Activated naive CD4-positive, alpha-beta T cell treated with anti-CD3 and anti-CD28 coated beads for 36 hours (primary cell): ENCODE measurements at places on chromosomes 1 and 21. TPM values are rescaled to one million over a fixed set of nuclear protein-coding genes. Genes with fewer than 3 reads are reported as not detected.

DNA sequence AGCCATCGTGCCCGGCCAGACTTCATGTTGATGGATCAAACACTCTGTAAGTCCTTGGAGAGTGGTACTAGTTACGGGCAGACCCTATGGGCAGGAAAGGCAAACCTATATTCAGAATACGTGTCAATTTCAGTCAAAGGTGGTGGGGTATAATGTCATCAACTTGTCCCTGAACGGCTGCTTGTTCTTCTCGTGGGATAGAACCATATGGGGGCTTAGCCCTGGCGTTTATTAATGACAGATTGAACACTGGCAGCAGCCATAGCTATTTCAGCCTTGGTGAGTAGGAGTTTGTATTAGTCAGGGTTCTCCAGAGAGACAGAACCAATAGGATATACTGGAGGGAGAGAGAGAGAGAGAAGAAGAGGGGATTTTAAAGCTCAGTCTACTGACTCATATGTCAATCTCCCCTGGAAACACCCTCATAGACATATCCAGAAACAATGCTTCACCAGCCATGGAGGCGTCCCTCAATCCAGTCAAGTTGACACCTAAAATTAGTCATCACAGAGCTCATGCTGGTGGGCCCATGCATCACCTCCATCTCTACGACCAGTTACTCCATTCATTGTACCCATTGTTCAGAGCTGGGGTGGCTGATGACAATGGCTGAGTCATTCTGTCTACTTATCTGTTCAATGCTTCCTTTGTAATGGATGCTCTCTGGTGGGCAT lies 16.1 kb upstream of the AQP10 start:
- peak; percentile 74 for DNase-seq

Gene CELA3B
- not detected for total RNA-seq

DNA sequence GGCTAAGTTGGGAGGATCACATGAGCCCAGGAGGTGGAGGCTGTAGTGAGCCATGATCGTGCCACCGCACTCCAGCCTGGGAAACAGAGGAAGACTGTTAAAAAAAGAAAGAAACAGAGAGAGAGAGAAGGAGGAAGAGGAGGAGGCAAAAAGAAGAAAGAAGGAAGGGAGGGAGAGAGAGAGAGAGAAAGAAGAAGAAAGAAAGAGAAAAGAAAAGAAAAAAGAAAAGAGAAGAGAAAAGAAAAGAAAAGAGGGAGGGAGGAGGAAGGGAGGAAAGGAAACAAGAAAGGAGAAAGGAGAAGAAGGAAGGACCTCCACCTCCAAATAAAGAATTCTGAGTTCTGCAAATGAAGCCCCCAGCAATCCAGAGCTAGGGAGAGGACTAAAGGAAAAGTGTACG lies 82.0 kb downstream of the STUM start:
- DNase-seq = no peak

DNA sequence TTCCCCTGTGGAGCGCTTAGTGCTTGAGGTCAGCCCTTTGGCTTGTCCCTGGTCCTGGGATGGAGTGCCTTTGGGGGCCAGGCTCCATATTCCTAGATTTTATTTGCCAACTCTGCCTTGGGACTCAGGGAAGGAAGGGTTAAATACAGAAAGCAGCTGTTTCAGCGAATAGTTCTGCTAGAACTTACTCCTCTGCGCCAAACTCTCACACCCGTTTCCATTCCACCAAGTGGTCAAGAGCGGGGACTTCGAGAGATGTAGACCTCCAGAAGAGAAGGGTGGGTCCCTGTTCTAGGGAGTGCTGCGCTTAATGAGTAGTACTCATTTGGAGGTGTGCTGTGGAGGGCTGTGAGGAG lies 704 bp upstream of the TOMM40L start:
- peak; percentile 15 for DNase-seq

DNA sequence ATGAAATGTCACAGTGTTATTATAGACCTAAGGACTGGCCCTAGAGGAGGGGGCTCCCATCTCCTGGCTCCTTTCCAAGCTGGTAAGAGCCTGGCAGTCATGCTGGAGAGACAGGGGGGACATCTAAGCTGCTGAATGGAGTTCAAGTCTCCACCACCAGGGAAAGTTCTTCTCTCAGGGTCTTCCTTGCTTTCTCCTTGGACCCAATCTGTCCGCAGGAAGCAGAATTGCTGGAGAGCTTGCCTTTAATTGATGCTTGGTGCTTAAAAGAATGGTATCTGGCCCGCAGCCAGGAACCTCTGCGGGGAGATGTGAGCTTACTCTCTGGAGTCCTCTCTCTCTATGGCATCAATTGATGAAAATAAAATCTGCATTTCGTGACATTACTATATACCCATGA lies 25.1 kb downstream of the IRF2BP2 start:
- DNase-seq = no peak

- DNase-seq = no peak
Measured at GRCh38 chr1:18396247-18396980, 84.3 kb upstream of the KLHDC7A start.

Gene LMX1A
- total RNA-seq = not detected

DNA sequence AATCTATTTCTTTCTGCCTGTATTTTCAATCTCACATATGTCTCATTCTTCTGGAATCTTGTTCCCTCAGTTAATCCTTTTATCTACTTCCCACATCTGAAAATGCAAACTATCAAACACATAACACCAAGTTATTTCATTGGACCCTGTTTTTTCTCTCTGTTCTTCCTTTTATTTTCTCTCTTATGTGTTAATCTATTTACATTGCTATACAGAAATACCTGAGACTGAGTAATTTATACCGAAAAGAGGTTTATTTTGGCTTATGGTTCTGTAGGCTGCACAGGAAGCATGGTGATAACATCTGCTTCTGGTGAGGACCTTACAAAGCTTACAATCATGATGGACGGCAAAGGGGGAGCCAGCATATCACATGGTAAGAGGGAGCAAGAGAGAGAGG lies 247.6 kb downstream of the TGFB2 start:
- no peak for DNase-seq

Gene RHD
- not detected for total RNA-seq

GRCh38 chr1:86345042-86345441 lies 51.1 kb downstream of the ODF2L start:
- DNase-seq = no peak

- no peak for DNase-seq
Measured at GRCh38 chr1:184299406-184299790, 87.4 kb upstream of the C1orf21 start.

GRCh38 chr1:25033828-25034705 lies 104.0 kb upstream of the RUNX3 start:
- no peak for DNase-seq
